H4 (cell line): ENCODE measurements at places on chromosomes 4 and X.

DNA sequence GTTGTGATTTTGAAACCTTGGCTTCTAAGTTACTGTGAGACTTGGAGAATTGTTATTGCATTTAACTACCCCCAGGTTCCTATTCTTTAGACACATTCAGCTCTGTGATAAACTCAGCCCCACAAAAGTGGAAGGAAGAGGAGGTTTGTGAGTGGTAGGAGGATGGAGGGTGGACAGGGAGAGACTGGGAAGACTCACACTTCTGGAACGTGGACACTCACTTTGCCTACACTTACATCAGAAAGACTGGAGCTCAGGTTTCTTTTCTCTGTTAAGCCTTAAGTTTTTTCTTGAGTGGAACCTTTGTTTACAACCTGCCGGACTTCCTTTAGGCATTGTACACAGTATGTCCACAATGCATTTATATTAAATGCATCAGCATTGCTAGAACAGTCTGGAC is 99.0 kb downstream of the AREG start:
- DNase-seq: no peak

DNA sequence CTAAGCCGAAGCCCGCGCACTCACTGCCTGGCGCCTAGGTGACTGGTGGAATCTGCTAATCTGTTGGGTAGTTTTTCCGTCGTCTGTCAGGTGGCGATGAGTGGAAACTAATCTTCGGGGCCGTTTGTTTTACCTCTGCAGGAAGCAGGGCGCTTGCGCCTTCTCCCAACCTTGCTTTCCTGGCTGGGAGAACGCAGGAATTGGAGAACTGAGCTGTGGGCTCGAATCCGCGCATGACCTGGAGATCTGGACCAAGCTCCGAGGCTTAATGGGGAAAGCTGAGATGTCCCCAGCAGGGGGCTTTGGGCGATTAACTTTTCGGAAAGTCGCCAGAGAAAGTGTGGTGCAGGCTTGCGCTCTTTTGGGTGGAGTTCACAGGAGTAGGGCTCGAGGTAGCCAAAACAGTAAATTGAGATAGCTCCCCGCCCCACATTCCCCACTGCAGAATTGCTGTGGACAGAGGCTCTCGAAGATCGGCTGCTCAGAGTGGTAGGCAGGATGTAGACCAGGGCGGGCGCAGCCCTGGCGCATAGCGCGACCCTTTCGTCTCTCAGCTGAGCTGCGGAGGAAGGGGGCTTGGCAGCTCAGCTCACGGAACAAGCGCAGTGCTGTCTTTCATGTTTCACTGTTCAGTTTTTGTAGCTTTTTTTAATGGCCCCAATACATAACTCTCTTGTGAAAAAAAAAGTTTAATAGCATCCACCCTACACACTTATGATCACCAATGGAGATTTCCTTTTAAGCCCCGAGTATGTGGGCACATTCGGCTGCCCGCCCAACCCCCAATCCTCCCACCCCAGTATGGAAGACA is 2.7 kb upstream of the FGF5 start:
- no peak for DNase-seq

DNA sequence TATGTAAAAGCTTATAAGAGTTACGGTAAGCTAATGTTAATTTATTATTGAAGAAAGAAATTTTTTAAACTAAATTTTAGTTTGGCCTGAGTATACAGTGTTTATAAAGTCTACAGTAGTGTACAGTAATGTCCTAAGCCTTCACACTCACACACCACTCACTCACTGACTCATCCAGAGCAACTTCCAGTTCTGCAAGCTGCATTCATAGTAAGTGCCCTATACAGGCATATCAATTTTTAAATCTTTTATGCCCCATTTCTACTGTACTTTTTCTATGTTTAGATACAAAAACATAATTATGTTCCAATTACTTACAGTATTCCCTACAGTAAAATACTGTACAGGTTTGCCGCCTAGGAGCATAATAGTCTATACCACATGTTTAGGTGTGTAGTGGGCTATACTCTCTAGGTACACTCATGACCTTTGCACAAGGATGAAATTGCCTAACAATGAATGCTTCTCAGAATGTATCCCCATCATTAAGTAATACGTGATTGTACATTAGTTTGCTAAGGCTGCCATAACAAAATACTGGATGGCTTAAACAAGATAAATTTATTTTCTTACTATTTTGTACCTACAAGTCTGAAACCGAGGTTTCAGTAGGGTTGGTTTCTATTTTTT is 333.8 kb upstream of the PCDH7 start:
- DNase-seq: no peak

- DNase-seq: no peak
Observed at GRCh38 chrX:125151146-125151545, 168.5 kb upstream of the TEX13C start.
